ENCODE measurements at places on chromosomes 2 and 18.
A peak's percentile ranks its signal among the peaks of the same experiment; 100 is the strongest.

DNA sequence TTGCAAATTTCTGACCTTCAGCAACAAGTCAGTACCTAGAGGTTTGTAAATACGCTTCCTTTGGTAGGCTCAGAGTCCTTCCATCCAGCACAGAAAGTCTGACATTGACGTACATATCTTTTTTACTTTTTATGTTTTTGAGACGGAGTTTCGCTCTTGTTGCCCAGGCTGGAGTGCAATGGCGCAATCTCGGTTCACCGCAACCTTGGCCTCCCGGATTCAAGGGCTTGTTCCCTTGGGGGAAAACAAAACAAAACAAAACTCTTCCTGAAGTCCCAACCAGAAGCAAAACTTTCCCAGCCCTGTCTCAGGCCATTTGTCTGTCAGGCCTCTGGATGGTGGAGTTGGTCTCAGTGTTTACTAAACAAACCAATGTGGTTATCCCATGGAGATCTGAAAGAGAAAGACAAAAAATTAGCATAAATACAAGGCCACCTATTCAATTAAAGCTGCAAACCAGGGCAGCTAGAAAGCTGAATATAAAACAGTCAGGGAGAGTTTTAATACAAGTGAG lies 29.6 kb upstream of the ATL2 start:
- H3K4me3 ChIP-seq: no peak overlapping the region
- peaks cover 23% of the 10 kb centered on the region for H3K27me3 ChIP-seq
- H3K27ac ChIP-seq: no peak overlapping the region
- no peaks in the 10 kb centered on the region for H3K4me1 ChIP-seq
- no peaks in the 10 kb centered on the region for H3K36me3 ChIP-seq

DNA sequence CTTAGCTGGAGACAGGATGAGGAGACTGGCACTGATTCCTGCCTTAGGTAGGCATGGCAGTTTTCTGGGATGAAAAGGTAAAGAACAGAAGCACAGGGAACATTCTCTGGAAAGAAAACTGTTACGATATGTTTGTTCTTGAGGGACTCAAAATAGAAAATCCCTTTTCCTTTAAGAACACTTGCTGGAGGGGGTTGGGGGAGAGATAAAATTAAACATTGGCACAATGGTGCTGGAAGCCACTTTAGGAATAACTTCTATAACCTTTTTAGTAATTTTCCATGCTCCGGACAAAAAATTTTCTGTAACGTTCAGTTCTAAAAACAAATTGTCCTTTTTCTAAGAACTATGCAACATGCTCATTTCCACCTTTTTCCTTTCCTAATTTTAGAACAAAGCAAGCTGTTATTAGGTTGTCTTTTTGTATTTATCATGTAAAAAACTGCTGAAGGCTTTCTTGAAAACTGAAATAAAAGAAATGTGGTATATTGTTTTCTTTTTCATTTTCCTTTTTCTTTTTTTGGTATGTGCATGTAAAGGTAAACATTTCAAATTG lies 343.8 kb downstream of the EPHA4 start:
- no peak overlapping the region for H3K27ac ChIP-seq
- no peak for DNase-seq
- H3K27me3 ChIP-seq: no peaks in the 10 kb centered on the region
- H3K36me3 ChIP-seq: no peaks in the 10 kb centered on the region
- no peaks in the 10 kb centered on the region for H3K4me1 ChIP-seq
- no peak overlapping the region for H3K4me3 ChIP-seq

- no peaks in the 10 kb centered on the region for H3K27me3 ChIP-seq
- H3K36me3 ChIP-seq: no peaks in the 10 kb centered on the region
- no peak overlapping the region for H3K27ac ChIP-seq
These were observed 415.5 kb downstream of the NCKAP5 start for GRCh38 chr2:133152801-133153200.

DNA sequence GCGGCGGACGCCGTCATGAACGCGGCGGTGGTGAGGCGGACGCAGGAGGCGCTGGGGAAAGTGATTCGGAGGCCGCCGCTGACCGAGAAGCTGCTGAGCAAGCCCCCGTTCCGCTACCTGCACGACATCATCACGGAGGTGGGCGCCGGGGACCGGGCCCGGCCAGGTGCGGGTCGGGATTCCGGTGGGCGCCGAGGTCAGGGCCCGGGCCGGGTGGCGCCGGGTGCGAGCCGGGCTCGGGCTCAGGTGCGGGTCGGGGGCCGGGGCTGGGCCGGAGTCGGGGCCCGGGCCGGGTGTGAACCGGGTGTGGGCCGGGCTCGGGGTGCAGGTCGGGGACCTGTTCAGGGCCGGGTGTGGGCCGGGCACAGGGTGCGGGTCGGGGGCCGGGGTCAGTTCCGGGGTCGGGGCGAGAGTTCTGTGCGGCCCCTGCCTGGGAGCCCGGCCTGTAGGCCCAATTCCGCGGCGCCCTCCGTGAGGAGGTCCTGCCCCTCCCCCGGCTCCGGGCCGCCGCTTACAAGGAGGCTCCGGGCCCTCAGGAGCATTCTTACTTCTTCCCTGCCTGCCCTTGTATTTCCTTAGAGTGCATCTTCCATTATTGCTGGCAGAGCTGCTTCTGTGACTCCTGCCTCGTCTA lies 447 bp downstream of the TRAF3IP1 start:
- no peaks in the 10 kb centered on the region for H3K36me3 ChIP-seq
- H3K4me3 ChIP-seq: peak overlapping the region; percentile 75
- peaks cover 19% of the 10 kb centered on the region for H3K4me1 ChIP-seq
- DNase-seq: peak; percentile 44

- no peaks in the 10 kb centered on the region for H3K27me3 ChIP-seq
- H3K27ac ChIP-seq: no peak overlapping the region
- DNase-seq: no peak
- no peaks in the 10 kb centered on the region for H3K4me1 ChIP-seq
These were observed 386.6 kb upstream of the KLHL29 start for GRCh38 chr2:22998359-22998758.

DNA sequence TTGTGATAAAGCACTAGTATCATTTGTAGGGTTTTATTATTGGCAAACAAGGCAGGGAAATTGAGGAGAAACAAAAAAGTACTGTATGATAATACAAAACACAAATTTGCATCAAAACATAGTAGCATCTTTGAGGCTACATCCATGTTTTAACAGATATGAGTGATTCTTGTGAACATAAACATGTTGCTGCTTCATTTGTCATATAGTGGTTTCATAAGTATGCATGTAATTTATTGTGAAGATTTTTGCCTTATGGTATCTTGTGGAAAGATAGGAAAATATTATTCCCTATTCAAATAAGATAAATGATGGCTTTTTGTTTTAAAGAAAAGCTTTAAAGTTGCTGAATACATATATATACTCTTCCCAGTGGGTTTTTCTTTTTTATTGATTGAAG lies 60.3 kb downstream of the VRK2 start:
- H3K27ac ChIP-seq: no peak overlapping the region
- no peaks in the 10 kb centered on the region for H3K27me3 ChIP-seq
- H3K36me3 ChIP-seq: peaks cover 6% of the 10 kb centered on the region
- H3K4me1 ChIP-seq: no peaks in the 10 kb centered on the region
- no peak overlapping the region for H3K4me3 ChIP-seq

DNA sequence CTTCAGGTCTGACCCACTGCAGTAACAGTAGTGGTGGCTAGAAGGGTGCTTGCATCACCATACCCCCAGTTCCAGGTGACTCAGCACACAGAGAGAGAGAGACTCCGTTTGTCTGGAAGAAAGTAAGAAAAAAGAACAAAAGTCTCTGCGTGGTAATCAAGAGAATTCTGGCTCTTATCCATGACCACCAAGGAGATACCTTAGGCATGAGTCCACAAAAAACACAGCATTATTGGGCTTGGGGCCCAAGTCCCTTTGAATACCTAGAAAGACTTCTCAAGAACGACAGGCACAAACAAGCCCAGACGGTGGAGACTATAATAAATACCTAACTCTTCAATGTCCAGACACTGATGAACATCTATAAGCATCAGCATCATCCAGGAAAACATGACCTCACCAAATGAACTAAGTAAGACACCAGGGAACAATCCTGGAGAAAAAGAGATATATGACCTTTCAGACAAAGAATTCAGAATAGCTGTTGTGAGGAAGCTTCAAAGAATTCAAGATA lies 21.7 kb upstream of the BAZ2B start:
- H3K4me3 ChIP-seq: no peak overlapping the region
- no peaks in the 10 kb centered on the region for H3K36me3 ChIP-seq
- no peaks in the 10 kb centered on the region for H3K4me1 ChIP-seq
- no peak for DNase-seq

DNA sequence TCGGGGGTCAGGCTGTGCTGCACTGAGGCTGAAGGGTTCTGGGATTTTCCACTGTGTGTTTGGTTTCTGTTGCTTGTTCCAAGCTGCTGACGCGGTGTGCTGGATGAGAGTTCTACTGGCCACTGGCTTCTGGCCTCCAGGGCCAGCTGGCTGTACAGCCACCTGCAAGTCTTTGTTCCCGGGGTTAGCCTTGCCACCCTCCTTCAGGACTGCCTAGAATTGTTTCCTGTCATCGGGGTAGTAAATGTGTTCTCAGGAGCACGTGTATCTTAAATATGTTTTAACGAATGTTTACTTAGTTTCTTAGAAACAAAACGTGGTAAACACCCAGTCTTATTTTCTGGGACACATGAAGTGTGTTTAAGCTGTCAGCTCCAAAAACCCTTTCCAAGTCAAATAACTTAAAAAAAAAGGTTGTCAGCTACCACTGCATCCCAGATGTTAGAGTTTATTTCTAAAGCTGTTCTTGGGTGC lies 231.2 kb downstream of the AGAP1 start:
- no peak overlapping the region for H3K4me3 ChIP-seq
- no peaks in the 10 kb centered on the region for H3K36me3 ChIP-seq
- H3K27ac ChIP-seq: no peak overlapping the region
- H3K27me3 ChIP-seq: peaks cover 3% of the 10 kb centered on the region
- no peaks in the 10 kb centered on the region for H3K4me1 ChIP-seq

DNA sequence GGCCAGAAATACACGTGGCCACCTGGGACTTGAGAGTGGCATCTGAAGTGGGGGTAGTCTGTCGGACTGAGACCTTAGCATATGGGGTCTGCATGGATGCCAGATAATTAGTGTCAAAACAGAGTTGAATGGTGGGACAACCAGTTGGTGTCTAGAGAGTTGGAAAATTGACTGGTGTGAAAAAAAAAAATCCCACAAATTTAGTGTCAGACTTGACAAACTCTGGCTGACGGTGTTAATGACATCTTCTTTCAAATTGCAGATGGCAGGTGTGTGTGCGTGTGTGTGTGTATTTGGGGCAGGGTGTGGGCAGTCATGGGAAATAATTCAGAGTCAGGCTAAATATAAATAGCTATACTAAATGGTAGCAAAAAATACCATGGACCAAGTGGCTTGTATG lies 365.4 kb upstream of the RGPD4 start:
- no peak overlapping the region for H3K27ac ChIP-seq
- no peak for DNase-seq
- no peaks in the 10 kb centered on the region for H3K36me3 ChIP-seq
- H3K4me3 ChIP-seq: no peak overlapping the region
- no peaks in the 10 kb centered on the region for H3K27me3 ChIP-seq

DNA sequence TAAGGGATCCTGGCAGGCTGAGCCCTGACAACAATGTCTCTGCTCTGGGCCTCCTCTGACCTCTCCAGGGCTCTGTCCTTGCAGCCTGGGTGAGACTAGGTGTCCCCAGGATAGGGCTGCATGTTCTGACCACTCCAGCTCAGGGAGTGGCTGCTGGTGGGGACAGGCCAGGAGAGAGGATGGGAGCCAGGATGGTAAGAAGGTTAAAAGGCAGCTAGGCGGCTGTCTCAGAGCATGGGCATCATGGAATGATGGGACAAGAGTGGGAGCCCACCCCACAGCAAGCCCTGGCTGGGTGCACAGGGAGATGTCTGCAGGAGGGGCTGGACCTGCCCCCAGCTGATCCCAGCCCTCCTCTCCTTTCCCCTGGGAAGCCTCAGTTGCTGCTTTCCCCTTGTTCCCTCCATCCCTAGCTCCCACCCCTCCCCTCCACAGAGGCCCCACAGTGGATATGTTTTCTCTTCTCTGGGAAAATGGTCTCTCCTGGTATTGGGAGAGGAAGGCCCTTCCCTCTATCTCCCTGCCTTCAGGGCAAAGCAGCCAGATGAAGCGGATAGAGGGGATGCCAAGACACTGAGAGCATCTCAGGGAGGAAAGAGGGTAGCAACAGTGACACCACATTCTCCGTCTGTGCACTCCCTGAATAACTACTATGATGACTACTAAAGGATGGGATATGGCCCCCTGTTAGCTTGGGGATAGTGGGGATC lies 334.3 kb downstream of the DYSF start:
- H3K27me3 ChIP-seq: peaks cover 8% of the 10 kb centered on the region
- H3K36me3 ChIP-seq: no peaks in the 10 kb centered on the region
- H3K27ac ChIP-seq: no peak overlapping the region
- no peak overlapping the region for H3K4me3 ChIP-seq
- H3K4me1 ChIP-seq: no peaks in the 10 kb centered on the region
- DNase-seq: no peak

GRCh38 chr2:179654806-179655205 lies 206.6 kb downstream of the ZNF385B start:
- H3K36me3 ChIP-seq: no peaks in the 10 kb centered on the region
- H3K27me3 ChIP-seq: no peaks in the 10 kb centered on the region
- no peak for DNase-seq
- H3K4me1 ChIP-seq: no peaks in the 10 kb centered on the region

DNA sequence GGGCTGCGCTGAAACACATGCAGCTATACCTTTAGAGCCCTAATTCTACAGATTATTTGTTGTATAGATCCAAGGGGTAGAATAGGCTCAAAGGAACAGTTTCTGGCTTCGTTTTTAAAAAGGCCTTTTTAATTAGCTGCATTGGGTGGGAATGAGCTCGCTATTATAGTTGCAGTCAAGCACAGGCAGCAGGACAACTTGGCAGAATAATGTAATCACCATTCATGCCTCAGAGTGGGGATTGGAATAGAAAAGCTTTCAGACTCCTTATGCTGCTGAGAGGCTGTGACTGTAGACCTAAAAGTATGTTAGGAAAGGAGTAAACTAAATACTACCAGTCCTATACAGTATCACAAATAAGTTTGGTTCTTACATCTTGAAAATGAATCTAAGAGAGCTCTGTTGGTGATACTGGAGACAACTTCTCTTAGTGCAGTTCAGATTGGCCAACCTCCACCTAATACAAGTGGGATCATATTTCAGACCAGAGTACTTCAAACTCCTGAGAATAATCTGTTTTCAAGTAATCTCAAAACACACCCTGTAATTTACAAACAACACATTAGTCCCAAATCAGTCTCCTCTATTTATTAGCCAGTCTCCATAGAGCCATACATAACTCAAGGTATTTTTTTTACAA lies 121.4 kb downstream of the ANTXR1 start:
- peaks cover 4% of the 10 kb centered on the region for H3K27me3 ChIP-seq
- no peak overlapping the region for H3K27ac ChIP-seq
- H3K4me3 ChIP-seq: no peak overlapping the region
- H3K4me1 ChIP-seq: no peaks in the 10 kb centered on the region

GRCh38 chr2:239498981-239499634 lies 98.3 kb upstream of the HDAC4 start:
- H3K27ac ChIP-seq: no peak overlapping the region
- H3K4me1 ChIP-seq: no peaks in the 10 kb centered on the region
- H3K27me3 ChIP-seq: peaks cover 24% of the 10 kb centered on the region
- H3K4me3 ChIP-seq: no peak overlapping the region
- no peaks in the 10 kb centered on the region for H3K36me3 ChIP-seq

GRCh38 chr2:121095257-121096080 lies 189.5 kb downstream of the TFCP2L1 start:
- H3K27ac ChIP-seq: no peak overlapping the region
- H3K4me3 ChIP-seq: no peak overlapping the region
- H3K36me3 ChIP-seq: no peaks in the 10 kb centered on the region
